H4 (cell line): ENCODE measurements at places on chromosomes 3 and 15. TPM values are rescaled to one million over a fixed set of nuclear protein-coding genes. Genes with fewer than 3 reads are reported as not detected.
A peak's percentile ranks its signal among the peaks of the same experiment; 100 is the strongest.

DNA sequence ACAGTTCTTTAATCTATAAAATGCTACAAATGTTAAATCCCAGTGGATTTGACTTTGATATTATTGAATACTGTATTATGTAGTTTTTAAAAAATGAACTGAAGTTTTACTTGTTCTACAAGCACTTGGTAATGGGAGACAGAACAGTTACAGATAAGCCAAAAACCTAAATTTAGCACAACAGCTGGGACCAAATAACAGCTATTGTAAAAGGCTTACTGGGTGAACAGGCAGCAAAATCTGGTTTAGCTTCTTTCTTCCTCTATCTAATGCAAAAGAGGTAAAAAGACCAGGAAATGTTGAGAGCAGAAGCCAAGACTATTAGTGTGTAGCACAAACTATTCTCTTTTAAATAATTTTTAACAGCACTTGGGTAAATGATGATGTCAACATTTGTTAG, 1.6 kb upstream of the ATOSA start:
- no peak for DNase-seq

- no peak for DNase-seq
Measured at GRCh38 chr3:184553385-184553784, 8.2 kb upstream of the EPHB3 start.

GRCh38 chr15:64134345-64134829, 17.1 kb upstream of the SNX22 start:
- peak; percentile 35 for DNase-seq

- no peak for DNase-seq
Measured at GRCh38 chr3:186383026-186383993, 21.3 kb upstream of the DGKG start.

DNA sequence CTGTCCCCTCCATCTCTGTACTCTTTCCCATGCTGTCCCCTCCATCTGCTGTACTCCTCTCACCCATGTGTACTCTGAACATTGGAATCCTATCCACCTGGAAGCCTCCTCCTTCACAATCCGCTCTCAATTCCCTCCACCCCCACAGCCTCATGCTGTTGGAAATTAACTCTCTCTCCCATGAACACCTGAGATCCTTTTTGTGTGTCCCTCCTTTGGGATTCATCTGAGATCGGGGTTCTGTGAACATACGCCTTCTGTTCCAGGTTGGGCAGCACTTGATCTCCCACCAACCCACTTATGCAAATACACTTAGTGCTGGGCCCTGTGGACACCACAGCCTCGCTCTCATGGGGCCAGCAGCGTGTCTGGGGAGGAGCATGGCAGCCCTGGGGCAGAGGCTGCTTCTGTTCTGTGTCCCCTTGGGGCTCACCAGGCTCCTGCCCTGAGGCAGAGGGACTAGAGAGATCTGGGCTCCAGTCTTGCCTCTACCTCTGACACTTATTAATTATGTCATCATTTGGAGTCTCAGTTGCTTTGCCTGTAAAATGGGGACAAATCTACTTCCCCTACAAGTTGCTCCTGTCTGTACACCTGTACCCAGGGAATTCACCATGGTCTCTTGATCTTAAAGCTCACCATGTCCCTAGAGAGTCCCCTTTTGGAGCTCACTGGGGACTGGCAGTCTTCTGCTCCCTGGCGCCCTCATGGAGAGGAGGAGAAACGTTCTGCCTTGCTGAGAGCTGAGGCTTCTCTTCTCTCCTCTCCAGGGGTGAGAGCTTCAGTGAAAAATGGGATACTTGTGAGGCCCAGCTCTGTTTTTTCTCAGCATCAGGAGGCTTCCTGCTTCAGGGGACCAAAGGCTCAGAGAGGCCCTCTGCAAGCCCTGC, 42.7 kb downstream of the ITGA11 start:
- no peak for DNase-seq

- no peak for DNase-seq
Measured at GRCh38 chr15:81166636-81167305, 29.9 kb upstream of the IL16 start.

- DNase-seq = no peak
Measured at GRCh38 chr15:33028495-33028894, 166.0 kb downstream of the FMN1 start.

- DNase-seq = no peak
Measured at GRCh38 chr3:70386846-70387245, 74.4 kb upstream of the MDFIC2 start.

The PATL2 gene
- 0.12 and 0.77 TPM in 2 replicates for total RNA-seq

- no peak for DNase-seq
Measured at GRCh38 chr15:64635499-64636495, 139.6 kb downstream of the RBPMS2 start.

The RBP2 gene
- total RNA-seq = not detected in 2 replicates

The EPHB1 gene
- total RNA-seq = 0.29 and 1.2 TPM in 2 replicates

DNA sequence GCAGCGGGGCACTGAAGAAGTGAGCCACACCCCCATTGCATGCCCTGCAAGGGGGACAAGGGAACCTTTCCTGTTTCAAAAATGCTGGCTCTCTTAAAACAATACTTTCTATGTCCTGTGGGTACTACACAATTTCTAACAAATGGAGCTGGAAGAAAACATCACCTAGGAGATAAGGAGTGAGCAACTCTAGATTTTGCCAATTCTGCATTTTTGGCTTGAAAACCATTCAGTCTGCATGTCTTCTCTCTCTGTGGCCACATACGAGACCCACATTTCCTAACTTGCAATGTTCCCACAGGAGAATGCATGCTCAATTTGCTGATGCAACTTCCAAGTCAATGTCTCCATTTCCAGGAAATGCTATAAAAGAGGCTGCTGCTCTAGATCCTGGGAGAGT, 662.0 kb downstream of the SQOR start:
- no peak for DNase-seq

DNA sequence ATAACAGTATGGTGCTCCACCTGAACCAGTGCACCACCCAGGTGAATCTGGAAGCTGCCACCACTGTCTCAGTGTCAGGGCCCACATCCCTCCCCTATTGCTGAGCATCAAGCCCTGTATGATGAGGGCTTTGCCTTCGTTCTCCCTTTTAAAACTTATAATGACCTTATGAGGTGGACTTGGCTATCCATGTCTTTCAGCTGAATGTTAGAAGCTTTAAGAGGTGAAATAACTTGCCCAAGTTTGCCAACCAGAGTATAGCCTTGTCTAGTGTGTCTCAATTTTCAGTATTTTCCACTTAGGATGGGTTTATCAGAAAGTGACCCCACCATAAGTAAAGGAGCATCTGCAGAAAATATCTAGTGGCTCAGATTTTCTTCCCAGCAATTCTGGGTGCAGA, 87.8 kb downstream of the SHOX2 start:
- no peak for DNase-seq

GRCh38 chr3:48180021-48180420, 8.2 kb downstream of the CDC25A start:
- no peak for DNase-seq

DNA sequence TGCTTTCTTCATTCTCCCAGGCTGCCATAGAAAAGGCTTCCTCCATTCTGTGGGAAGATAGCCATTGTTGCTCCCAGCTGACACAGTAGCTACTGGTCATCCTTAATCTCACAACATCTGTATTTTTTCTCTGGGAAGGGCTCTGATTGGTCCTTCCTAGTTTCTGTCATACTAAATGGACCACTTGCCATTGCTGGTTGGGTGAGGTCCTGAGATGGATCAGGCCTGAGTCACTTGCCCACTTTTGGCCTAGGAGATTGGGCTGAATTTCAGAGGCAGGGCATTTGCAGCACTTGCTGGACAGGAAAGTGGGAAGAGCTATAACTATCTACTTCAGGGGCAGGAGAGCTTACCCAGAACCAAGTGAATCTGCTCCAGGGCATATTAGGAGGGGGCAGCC, 106.5 kb upstream of the PROK2 start:
- DNase-seq = no peak

The ZIC1 gene
- total RNA-seq = 20.8 and 34.1 TPM in 2 replicates

The STAC gene
- 4.4 and 5.2 TPM in 2 replicates for total RNA-seq

The GREM1 gene
- not detected in 2 replicates for total RNA-seq

DNA sequence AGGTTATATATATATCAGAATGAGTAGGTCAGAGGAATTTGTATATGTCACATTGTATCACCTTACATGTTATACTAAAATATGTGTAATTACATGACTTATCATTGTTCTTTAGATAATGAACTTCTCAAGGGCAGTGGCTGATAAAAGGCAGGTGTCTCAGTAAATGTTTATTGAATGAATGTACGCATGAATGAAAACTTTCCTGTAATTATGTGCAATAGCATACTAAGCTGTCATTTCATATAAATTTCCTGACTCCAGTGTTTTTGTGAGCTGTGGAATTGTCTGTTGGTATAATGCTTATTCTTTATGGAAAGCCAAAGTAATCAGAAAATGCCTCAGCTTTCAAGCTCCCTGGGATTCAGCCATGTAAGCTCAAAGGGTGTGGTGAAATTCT, 4.2 kb downstream of the TBC1D23 start:
- DNase-seq = no peak

The GPR27 gene
- not detected in 2 replicates for total RNA-seq

The BRPF1 gene
- 10.1 and 10.6 TPM in 2 replicates for total RNA-seq

The WDR72 gene
- total RNA-seq = 11.5 and 14.6 TPM in 2 replicates

DNA sequence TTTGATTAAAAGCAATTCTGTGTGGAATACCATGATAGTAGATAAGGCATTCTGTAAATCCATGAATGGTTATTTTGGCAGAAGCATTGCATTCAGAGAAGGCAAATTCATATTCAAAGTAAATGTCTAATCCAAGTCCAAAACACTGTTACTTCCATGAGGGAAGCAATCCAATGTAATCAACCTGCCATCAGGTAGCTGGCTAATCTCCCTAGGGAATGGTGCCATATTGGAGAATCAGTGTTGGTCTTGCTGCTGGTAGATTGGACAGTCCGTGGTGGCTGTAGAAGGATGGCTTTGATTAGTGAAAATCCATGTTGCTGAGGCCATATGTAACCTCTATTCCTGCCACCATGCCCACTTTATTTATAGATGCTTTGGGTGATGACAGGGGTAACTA, 72.1 kb upstream of the TNIK start:
- DNase-seq = no peak

The GPR62 gene
- not detected in 2 replicates for total RNA-seq

GRCh38 chr3:14256046-14256445, 77.4 kb downstream of the LSM3 start:
- no peak for DNase-seq

The TRIM42 gene
- total RNA-seq = not detected in 2 replicates

GRCh38 chr3:71616571-71617021, 33.1 kb upstream of the FOXP1 start:
- DNase-seq = no peak

DNA sequence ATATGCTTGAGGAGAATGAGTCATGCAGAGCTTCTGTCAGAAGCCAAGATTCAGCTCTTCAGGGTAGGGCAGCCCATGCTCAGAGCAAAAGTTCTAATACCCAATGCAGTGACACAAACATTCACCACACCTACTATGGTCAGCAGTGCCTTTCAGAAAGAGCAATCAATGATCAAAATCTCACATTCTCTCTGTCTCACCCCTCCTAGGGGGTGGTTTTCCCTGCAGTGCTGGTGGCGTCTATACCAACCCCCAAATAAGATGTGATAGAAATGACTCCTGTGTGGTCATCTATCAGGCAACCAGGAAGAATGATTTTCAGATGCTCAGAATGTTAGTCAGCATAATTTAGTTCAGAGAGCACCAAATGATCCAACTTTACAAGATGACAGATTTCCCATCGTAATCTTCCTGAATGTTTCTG, 385.3 kb downstream of the NTRK3 start:
- no peak for DNase-seq

GRCh38 chr15:33797651-33798050, 170.6 kb upstream of the CHRM5 start:
- no peak for DNase-seq

- DNase-seq = no peak
Measured at GRCh38 chr3:195908694-195909581, 587 bp upstream of the TNK2 start.

- no peak for DNase-seq
Measured at GRCh38 chr3:16886303-16886683, 1.5 kb downstream of the PLCL2 start.

- no peak for DNase-seq
Measured at GRCh38 chr3:191350396-191351090, 20.2 kb upstream of the UTS2B start.

- no peak for DNase-seq
Measured at GRCh38 chr3:131067983-131068382, 41.3 kb downstream of the NEK11 start.

DNA sequence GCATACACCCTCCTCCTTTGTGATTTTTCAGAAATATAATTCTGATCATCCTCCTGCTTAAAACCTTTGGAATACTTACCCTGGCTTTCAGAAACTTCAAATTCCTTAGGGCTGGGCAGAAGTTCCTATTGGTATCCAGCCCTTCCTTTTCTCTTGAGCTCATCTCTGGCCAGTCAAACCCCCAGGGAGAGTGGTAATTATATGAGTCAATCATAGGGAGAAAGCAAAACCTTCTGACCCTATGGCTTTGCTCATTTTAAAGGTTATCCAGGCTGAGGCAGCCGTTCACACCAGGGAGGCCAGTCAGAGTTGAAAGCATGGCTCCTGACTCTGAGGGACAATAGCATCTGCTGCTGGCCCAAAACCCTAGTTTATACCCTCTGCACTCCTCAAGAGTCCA, 23.9 kb upstream of the CTNNB1 start:
- no peak for DNase-seq

DNA sequence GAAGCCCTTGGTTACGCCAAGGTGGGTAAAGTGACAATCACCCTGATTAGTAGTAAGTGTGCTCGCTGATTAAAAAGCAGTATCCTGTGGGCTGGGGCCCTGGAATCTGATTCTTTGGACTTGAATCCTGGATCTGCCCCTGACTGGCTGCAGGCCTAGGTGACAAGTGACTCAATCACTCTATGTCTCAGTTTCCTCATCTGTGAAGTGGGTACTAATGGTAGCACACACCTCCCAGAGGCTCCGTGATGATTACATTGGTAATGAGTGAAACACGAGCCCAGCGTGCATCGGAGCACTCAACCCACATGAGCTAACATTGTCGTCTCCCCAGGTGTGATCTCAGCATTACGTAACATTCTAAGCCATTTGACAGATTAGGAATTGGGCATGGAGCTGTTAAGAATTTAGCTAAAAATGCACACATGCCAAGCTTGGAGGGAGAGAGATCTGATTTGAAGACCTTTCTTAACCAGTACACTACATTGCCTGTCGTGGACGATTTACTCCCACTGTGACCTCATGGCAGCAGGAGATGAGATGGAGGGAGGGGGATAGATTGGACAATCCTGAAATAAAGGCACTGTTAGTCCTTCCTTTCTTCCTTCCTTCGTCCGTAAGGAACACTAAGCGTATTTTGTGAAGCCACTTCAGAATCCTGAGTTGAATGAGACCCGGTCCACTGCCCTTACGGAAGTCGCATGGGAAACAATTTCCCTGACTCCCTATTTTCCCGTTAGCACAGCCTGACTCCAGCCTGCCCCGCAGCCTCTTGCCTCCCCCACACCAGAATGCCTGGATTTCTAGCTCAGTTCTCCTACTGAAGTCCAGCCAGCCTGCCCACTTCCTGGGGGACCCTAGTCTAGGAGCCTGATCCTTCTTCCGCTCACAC, 32.1 kb downstream of the MGLL start:
- no peak for DNase-seq

GRCh38 chr3:194255252-194256039, 95.7 kb downstream of the CPN2 start:
- DNase-seq = peak; percentile 60

The CKMT1B gene
- 0.95 TPM in 1 of 2 replicates, not detected in the other for total RNA-seq
